ENCODE measurements at places on chromosomes 12 and 14.

- H3K27ac ChIP-seq, result no peak overlapping the region
- H3K4me1 ChIP-seq, result no peaks in the 10 kb centered on the region
- H3K4me3 ChIP-seq, result no peak overlapping the region
- no peaks in the 10 kb centered on the region for H3K36me3 ChIP-seq
- DNase-seq, result no peak
- H3K27me3 ChIP-seq, result peaks cover 8% of the 10 kb centered on the region
These were observed 123.5 kb upstream of the DYRK2 start for GRCh38 chr12:67524861-67525616.

DNA sequence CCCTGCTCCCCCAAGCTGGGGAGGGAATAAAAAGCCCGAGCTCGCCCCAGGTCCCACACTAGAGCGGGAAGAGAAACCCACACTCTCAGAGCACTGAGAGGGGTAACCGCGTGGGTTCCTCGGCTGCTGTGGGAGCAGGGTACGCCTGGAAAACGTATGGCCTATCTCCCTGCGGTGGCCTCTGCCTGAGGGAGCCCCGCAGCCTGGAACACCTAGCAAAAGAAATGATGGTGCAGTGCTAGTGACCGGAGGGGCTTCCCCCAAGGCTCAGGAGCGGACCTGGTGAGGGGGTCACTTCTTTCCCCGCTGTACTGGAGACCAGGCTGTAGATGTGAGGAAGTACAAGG lies 2.5 kb upstream of the OR4N2 start:
- H3K27ac ChIP-seq, result no peak overlapping the region
- H3K4me1 ChIP-seq, result no peaks in the 10 kb centered on the region
- no peak for DNase-seq
- H3K27me3 ChIP-seq, result no peaks in the 10 kb centered on the region
- no peak overlapping the region for H3K4me3 ChIP-seq

DNA sequence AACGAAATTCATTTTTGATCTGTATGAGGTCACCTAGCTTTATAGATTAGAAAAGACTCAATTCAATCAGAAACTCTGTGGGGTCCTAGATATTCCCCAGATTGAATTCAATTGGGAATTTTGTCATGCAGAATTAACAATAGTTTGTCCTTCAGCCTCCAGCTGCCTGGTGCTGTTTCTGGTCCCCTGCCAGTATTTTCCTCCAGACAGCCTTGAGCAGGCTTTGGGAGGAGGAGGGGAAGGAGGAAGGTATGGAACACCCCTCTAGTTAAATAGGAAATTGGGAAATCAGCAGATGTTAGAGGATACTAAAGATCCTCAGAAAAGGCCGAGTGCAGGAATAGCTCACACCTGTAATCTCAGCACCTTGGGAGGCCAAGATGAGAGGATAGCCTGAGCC lies 10.6 kb downstream of the GRIP1 start:
- DNase-seq, result no peak
- H3K27me3 ChIP-seq, result peaks cover 15% of the 10 kb centered on the region

DNA sequence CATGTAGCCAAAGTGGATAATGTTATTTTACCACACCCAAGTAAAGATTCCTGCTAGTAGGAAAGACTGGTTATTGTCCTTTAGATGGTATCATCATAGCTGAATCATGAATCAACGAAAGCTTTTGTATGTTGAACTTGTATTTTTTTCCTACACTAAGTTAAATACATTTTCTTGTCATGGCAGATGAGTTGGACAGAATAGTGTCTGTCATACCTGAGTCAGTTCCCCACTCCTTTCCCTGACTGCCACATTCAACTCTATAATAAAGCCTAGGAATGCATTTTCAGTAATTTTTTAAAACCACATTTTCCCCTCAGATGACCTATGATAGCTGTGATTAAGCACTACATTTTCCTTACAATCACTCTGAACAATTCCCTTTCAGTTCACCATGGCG lies 9.3 kb upstream of the PTHLH start:
- H3K4me1 ChIP-seq, result no peaks in the 10 kb centered on the region
- H3K27me3 ChIP-seq, result peaks cover 36% of the 10 kb centered on the region
- no peak overlapping the region for H3K27ac ChIP-seq
- no peak overlapping the region for H3K4me3 ChIP-seq
- no peaks in the 10 kb centered on the region for H3K36me3 ChIP-seq
- no peak for DNase-seq

GRCh38 chr12:122155705-122156104 lies 18.3 kb downstream of the IL31 start:
- no peaks in the 10 kb centered on the region for H3K4me1 ChIP-seq
- no peak overlapping the region for H3K4me3 ChIP-seq
- peaks cover 8% of the 10 kb centered on the region for H3K27me3 ChIP-seq
- H3K36me3 ChIP-seq, result no peaks in the 10 kb centered on the region

Data from activated T-helper 2 cell treated with anti-CD3 and anti-CD28 coated beads, Interferon-gamma antibody, Interleukin-2, Interleukin-4, amounts not matched to agents 10 μg/mL and 5 μg/mL and 100 μg/mL, durations not matched to agents 14 hours and 24 hours and 36 hours (primary cell).